Suppressor macrophage (primary cell): ENCODE measurements at places on chromosomes 4 and X.

- no peak for DNase-seq
Observed at GRCh38 chr4:23972187-23972586, 82.3 kb upstream of the PPARGC1A start.

DNA sequence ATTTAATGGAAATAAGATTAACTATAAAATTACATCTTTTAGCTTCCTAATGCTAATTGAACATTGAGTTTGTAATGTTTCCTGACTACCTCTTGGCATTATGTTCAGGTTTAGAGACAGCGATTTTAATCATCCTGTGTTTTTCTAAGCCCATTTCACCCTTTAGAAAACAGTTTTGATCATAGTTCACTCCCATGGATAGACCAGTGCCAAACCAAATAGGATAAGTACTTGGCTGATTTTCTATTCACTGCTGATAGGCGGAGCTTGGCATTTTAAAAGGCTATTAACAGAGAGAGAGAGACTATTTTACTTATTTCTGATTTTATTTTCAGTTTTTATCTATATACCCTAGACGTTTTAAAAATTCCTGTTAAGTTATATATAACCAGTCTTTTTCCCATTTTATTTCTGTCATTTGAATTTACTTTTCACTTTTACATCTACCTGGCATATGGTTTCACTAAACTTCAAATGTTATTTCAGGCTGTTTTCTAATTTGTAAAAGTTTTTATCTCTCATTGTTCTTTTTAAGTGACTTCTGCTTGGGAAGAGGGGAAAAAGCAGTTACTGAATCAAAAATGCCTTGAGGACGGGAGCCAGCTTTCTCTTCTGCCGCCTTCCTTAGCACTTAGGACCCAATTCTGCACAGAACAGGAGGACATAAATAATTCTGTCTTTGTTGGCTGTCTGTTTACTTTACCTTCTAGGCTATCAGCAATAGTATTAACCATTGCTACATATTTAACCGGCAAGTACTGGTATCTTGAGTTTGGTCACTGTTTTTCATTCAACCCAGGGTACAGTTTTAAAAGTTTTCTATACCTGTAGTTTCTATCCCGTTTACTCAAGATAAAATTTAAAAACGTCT lies 46.4 kb downstream of the SGMS2 start:
- no peak for DNase-seq

- DNase-seq: peak; percentile 47
Observed at GRCh38 chr4:61182915-61183314, 17.2 kb upstream of the ADGRL3 start.

GRCh38 chr4:133058701-133059100 lies 90.4 kb upstream of the PCDH10 start:
- DNase-seq: no peak

DNA sequence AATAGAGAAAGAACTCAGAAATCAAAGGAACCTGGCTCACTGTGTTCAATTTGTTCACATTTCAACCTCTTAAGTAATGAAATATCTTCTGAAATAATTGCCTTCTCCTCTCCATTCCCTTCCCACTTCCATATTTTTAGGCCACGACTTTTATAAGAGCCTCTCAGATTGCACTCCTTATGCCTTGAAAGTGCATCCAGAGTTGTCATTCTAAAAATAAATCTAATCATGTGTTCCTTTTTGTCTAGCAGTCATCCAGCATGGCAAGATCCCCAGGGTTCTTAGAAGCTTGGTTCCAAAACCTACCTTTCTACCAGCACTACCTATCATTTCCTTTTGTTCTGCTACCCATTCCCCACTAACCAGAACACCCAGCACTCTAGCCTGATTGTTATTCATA lies 42.4 kb upstream of the RPA4 start:
- DNase-seq: no peak

GRCh38 chr4:121484633-121485032 lies 103.8 kb upstream of the QRFPR start:
- DNase-seq: peak; percentile 73

DNA sequence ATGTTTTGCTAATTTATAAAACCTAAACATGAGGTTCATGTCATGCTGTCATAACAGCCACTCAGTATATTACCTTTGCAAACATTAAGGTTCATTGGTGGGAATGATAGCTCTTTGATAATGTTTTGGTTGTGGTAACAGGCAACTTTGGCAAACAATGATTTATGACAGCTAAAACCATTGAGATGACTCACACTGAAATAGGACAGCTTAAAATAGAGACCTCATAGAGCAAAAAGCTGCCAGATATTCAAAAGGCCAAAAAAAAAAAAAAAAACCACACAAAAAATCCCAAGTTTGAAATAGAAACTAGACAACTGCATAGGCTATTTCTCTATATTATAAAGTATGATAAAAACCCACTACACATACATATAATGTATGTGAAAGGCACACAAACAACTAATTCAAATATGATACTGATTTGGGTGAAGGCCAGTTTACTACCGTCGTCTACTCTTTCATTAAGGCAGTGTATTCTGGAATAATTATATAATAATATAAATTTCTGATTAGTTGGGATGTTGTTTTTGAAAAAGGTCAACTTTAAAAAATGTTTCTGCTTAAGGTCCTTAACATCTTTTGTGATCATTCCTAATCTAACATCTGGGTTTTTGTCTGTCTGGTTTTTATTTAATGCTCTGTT lies 646.0 kb upstream of the PITX2 start:
- DNase-seq: no peak

- peak; percentile 85 for DNase-seq
Observed at GRCh38 chr4:94452476-94453371, 982 bp downstream of the PDLIM5 start.
